Bone marrow (tissue), 2 donors: ENCODE measurements at places on chromosomes 2 and 18.

- peak; percentile 42 for DNase-seq
These were observed 547 bp downstream of the SLC35F5 start for GRCh38 chr2:113755835-113756354.

DNA sequence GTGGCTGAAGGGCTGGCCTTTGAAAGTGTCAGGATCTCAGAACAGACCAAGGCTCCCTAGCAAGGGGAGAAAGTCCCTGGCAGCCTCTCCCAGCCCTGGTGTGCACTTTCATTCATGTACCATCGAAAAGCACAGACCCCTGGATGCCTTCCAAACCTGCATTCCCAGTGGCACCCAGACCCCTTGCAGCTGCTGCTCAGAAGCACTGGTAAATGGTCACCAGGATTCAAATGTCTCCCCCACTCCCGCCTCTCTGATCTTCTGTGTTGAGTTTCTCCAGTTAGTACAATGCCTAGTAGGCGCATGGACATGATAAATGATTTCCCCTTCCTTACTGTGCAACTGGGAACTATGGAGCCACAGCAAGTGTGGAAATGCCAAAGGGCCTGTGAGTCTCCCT, 180.0 kb downstream of the GLI2 start:
- no peak for DNase-seq

DNA sequence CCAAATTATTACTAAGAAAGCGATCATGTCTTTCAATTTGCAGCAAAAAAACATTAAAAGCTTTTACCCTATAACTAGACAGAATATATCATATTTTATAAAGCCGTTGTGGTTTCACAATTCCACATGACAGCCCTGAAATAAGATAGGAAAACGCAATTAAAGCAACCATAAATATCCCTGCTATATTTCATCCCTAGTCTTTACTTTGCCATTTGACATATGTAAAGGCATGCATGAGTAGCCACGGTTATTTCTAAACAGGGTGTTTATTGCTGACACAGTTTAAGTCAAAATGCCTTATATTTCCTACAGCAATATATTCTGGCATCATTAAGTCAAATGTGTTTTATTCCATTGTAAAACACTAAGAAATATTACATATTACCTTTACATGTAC, 239.9 kb downstream of the DSEL start:
- no peak for DNase-seq

GRCh38 chr2:237594514-237594871, 4.0 kb upstream of the RAB17 start:
- DNase-seq = no peak

GRCh38 chr2:66862885-66863650, 428.1 kb downstream of the MEIS1 start:
- no peak for DNase-seq

- no peak for DNase-seq
These were observed 71.0 kb downstream of the MAPK4 start for GRCh38 chr18:50630895-50631294.

DNA sequence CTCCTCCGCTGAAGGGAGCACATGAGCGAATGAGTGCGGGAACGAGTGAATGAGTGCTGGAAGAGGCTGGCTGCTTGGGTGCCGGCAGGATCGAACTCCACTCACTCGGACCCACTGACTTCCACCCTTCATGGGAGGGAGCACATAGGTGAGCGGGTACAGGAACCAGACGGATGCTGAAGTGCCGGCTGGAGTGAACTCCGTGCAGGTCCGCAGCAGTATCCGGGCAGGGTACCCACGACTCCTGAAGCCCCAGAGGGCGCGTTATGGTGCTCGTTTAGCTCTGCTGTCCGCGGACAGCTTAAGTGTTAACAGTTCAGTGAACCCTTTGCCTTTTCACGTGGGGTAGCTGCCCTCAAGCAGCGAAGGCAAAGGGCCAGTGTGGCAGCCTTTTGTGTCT, 23.2 kb downstream of the RPRM start:
- no peak for DNase-seq
